Vagina (tissue), 2 donors: ENCODE measurements at places on chromosomes 5 and 9. TPM values are rescaled to one million over a fixed set of nuclear protein-coding genes. Genes with fewer than 3 reads are reported as not detected.

Gene RALGDS
- total RNA-seq = 85.0 TPM

Gene NR4A3
- 23.3 TPM for total RNA-seq

GRCh38 chr5:42636946-42637345, 119.7 kb upstream of the CCDC152 start:
- no peaks in the 10 kb centered on the region for H3K27me3 ChIP-seq
- no peaks in the 10 kb centered on the region for H3K36me3 ChIP-seq
- DNase-seq = no peak
- H3K4me3 ChIP-seq = no peak overlapping the region
- no peak overlapping the region for H3K27ac ChIP-seq

- H3K27ac ChIP-seq = no peak overlapping the region
- no peaks in the 10 kb centered on the region for H3K4me1 ChIP-seq
- DNase-seq = no peak
- H3K4me3 ChIP-seq = no peak overlapping the region
- H3K27me3 ChIP-seq = no peaks in the 10 kb centered on the region
- no peaks in the 10 kb centered on the region for H3K36me3 ChIP-seq
Measured at GRCh38 chr9:107208121-107208520, 75.0 kb upstream of the RAD23B start.

- DNase-seq = no peak
- H3K27ac ChIP-seq = no peak overlapping the region
- H3K4me1 ChIP-seq = no peaks in the 10 kb centered on the region
- H3K27me3 ChIP-seq = no peaks in the 10 kb centered on the region
Measured at GRCh38 chr5:119631660-119632059, 2.3 kb downstream of the FAM170A start.
